Activated naive CD8-positive, alpha-beta T cell treated with anti-CD3 and anti-CD28 coated beads for 36 hours (primary cell): ENCODE measurements at places on chromosomes 2 and 18.

- DNase-seq: no peak
Observed at GRCh38 chr2:204673877-204674276, 128.6 kb downstream of the PARD3B start.

- no peak for DNase-seq
Observed at GRCh38 chr18:48597671-48598070, 58.8 kb downstream of the CTIF start.

GRCh38 chr2:203437511-203437910 lies 97.6 kb downstream of the RAPH1 start:
- DNase-seq: no peak

GRCh38 chr2:182784777-182785176 lies 68.7 kb downstream of the DNAJC10 start:
- DNase-seq: no peak

DNA sequence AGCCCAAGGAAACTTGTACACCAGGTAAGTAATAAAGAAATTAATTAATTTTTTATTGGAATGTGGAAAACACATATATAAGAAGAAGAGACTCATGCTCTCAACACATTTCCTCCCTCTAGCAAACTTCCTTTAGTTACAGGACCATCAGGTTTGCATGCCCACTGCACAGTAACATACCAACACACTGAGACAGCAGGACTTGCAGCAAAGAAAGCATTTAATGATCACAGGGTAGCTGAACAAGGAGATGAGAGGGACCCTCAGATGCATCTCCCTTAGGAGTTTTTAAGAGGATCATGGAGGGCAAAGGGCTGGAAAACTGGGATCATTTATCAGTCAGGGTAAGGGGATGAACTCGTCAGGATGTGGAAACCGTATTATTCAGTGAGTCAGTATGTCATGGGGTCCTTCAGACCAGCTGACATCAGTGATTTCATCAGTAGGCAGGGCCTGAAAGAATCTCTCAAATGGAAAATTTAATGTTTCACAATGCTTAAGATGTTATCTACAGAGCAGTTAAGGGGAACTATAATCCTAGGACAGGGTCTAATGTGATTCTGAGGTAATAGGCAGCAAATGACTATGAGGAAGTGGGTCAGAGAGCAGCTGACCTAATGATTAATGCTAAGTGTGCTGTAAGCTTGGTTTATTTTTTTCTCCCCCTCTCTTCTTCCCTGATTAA lies 193.8 kb upstream of the RND3 start:
- no peak for DNase-seq

DNA sequence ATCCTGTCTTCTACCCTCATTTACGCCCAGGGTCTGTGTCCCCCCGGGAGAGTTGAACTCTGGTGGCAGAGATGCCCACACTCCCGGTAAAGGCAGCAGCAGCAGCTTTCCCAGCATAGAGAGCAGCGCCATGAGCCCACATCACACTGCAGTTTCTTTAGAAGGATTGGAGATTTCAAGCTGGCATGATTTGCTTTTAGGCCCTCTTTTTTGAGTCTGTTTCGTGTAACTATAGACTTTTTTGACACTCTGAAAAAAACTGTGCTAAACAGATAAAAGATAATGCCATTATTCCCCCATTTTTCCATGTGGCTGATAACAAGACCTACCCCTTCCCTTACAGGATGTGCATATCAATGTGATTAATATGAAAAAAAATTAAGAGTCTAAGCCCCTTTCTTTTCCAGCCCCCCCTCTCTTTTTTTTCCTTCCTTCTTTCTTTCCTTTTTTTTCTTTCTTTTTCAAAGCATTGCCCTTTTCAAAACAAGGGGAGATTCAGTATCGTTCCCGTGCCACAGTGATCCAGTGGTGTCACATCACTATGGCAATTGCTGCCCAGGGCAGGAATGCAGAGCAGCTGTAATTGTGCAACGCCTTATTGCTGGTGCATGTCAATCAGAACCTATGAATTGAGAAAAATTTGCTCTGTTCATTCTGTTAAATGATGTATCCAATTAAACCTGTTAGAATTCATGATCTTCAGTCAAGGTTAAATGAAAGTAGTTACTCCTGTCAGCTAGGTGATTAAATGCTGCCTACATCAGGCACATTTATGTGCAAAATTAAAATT lies 104.5 kb downstream of the CDCA7 start:
- no peak for DNase-seq

GRCh38 chr2:46002507-46002883 lies 294.7 kb upstream of the EPAS1 start:
- DNase-seq: no peak

DNA sequence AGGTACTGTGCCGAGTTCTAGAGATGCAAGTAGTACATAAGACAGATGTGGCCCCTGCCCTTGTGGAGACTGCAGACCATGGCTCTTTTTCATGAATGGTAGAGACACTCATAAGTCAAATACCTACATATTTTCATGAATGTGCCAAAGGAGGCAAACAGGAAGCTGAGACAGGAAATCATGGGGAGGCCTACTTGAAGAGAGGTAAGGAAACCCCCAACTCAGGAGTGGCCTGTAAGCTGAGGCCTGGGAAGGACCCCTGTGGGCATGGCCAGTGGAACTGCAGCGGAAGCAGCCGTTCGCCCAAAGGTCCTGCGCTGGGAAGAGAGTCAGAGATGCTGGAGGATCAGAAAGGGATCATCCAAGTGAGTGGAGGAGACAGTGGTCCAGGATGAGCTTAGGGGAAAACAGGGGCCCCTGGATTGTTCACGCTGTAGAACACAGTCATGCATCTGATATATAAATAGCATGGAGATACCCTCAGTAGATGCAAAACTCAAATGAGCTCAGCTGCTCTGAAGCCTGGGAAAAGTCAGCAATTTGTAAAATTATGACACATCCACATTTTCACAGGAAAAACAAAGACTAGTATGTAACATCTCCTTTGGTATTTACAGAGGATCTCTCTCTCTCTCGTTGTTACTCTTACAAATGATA lies 228.9 kb downstream of the NEDD4L start:
- DNase-seq: no peak

DNA sequence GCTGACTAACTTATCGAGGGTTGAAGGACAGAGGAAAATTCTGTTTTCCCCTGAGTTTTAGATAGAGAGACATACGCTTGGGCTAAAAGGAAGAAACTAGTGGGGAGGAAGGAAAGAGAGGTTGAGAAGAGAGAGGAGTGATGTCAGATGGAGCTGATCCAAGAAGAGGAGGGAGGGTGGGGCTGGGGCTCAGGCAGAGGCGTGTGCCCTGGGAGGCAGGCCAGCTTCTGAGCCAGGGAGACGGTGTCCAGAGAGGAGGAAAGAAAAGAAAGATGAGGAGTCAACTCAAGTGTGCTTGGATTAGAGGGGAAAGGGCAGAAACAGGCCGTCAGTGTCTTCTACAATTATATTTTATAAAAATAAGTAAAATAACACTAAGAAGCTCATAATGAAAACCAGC lies 56.2 kb downstream of the EMILIN2 start:
- no peak for DNase-seq

GRCh38 chr18:63648241-63648640 lies 4.2 kb upstream of the SERPINB4 start:
- DNase-seq: no peak

DNA sequence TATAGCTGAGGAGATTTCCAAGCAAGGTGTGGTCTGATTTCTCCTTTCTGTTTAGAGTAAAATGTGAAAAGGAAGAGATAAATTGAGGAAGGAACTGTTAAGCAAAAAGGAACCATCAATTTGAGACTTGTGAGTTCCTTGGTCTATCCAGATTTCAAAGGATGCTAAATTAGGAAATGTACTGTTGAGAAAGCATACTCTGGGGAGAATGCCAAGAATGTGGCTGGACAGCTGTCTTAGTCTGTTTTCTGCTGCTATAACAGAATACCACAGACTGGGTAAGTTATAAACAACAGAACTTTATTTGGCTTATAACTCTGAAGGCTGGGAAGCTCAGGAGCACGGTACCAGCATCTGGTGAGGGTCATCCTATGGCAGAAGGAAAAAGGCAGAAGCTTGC lies 1097.2 kb downstream of the TDRD15 start:
- DNase-seq: no peak

DNA sequence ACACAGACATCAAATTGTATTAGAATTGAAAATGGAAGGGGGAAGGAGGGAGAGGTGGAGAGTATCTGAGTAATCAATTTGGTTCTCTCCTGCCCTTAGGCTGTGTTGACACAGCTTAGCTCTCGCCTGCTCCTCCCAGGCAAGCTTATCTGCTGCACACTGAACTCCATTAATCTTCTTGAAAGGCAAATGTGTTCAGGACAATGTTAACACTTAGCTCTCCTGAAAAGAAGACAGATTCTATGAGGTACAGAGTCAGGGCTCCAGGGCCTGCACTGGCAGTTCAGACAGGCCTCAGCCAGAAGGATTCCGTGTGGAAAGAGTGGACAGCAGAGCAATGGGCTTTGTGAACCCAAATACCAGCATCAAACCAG lies 430.0 kb upstream of the TNP1 start:
- no peak for DNase-seq

DNA sequence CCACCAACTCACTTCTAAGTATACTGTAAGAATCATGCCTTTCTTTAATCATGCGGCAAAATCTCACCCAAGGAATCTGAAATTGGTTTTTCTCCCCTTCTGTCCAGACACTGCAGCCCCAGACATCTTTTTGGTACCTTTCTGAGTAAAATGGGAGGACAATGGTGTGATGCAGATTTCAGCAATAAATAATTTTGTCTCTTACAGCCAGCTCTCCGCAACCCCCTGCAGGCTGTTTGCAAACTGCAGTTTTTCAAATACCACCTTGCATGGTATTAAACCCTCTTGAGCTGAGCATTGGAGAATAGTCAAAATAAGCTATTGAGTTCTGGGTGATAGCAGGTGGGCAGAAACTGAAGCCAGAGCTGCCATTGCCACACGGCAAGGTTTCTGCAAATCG lies 32.2 kb downstream of the GPR39 start:
- DNase-seq: no peak

- DNase-seq: no peak
Observed at GRCh38 chr2:20207051-20207450, 17.9 kb downstream of the SDC1 start.

DNA sequence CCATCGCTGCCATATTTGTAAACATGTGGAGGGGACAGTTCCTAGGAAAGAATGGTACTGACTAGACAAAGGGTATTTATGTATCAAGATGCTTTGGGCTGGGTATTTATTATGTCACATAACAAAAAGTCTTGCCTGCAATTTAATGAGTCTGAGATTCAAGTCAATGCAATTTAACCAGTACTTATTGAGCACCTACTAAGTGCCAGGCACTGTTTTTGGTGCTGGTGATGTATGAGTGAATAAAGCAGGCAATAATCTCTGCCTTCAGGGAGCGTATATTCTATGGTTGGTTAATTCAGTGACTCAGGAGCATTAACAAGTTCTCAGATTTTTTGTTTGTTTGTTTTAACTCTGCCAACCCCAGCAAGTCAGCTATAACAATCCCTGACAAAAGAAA lies 24.6 kb upstream of the ACVR1 start:
- DNase-seq: no peak

DNA sequence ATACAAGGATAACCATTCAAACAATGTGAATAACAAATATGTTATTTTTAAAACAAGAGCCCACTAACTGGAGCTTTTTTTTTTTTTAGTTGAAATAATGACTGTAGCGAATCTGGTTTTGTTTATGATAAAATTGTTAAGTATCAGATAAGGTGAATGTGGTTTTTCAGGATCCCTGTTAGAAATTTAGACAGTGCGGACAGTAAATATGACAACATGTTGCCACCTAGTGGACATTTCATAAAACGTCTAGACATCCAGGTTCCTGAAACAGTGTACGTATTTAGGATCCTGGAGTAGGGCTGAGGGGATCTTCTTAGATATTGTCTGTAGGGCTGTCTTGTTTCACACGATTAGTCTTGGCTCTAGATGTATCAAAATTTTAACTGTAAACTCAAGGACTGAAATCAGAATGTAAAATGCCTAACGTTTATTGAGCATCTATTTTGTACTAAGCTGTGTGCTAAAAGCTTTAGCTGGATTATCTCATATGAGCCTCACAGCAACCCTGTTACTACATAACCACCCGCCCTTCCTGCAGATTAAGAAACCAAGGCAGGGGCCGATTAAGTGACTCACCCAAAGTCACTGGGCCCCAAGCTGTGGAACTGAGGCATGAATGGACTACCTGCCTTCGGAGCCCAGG lies 23.9 kb upstream of the CCDC68 start:
- DNase-seq: no peak

GRCh38 chr2:231012463-231012862 lies 16.5 kb downstream of the SPATA3 start:
- DNase-seq: no peak

DNA sequence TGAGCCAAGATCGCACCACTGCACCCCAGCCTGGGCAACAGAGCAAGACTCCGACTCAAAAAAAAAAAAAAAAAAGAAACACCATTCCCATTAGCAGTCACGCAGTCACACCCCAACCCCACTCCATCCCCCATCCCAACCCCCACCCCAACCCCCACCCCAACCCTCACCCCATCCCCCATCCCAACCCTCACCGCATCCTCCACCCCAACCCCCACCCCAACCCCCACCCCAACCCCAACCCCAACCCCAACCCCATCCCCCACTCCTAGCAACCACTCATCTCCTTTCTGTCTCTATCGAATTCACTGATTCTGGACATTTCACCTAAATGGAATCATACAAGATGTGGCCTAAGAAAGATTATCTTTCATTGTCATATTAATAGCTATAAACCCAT lies 25.9 kb upstream of the ATP9B start:
- DNase-seq: no peak

DNA sequence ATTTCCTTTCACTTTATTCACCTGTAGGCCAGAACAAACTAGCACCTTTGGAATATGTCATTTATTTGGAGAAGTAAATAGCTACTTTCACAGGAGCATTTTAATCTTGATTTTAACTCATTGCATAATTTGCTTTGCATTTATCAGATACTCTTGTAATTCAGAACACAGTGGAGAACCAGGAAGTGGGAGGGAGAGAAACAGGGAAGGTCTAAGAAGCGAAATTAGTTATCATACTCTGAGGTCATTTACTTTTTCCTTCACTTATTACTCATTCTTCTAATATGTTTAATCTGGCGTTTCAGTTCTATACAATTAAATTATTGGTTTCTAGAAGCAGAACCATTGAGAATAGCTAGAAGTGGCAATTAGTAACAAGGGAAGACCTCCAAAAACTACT lies 20.7 kb downstream of the RBM44 start:
- no peak for DNase-seq

DNA sequence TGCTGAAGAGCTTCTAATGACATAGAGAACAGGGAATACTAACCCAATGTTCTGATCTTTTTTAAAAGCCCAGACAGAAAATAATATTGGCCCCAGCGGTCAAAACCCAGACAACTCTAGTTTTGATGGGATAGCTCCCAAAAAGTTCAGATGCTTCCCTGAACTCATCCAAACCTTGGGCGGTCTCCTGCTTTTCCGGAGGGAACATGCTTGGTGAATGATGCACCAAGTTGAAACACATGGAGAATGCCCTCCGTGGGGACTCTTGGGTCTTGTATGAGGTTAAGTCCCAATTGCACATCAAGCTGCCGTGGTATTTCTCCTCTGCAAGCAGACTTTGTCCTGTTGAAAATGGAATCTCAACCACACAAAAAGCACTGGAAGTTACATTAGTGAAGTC lies 120.7 kb upstream of the CTAGE1 start:
- DNase-seq: no peak
